NCI-H2227 treated with DMSO at 0.1 percent for 48 hours (cell line): ENCODE measurements at places on chromosomes 7 and 10.

- DNase-seq = no peak
Observed at GRCh38 chr10:48508791-48509772, 95.8 kb downstream of the ARHGAP22 start.

DNA sequence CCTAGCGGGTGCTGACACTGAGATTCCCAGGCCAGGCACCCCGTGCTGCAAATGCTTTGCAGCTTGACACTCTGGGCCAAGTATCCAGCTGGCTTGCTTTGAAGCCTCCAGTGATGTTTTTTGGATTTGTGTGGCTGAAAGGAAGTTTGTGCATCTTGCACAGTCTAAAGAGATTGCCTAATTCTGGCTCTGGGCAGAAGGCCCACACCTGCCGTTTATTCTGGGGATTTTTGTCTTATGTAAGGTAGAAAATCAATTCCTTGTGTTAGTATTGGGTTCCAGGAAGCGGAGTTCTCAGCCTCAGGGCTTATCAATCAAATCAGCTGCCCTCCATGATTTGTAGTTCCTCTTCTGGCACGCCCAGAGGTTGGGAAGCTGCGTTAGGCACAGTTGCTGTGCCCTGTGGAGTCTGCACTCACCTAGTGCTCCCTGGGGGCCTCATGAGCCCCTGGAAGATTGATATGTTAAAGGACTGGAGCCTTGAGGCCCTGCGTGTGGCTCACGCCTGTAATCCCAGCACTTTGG, 8.4 kb upstream of the PURB start:
- DNase-seq = no peak

GRCh38 chr7:94061326-94061725, 57.2 kb upstream of the BET1 start:
- no peak for DNase-seq

GRCh38 chr7:50164559-50165170, 71.6 kb upstream of the ZPBP start:
- DNase-seq = no peak

DNA sequence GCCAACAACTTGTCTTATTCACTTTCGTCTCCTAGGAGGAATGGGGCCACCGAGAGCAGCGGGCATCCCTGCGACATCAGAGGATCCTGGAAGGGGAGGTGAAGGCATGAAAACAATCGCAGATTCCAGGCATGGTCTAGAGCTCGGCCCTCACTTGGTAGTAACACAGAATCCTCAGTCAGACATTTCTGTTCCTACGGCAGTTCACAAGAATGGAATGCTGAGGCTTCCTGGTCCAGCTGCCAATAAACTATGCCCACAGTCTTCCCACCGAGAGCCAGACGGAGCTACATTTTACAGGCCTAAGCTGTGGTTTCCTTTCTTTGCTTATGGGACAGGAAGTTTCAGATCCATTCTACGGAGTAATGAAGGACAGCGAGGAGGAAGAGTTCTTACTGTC, 75.8 kb downstream of the OR13A1 start:
- DNase-seq = no peak

- peak; percentile 24 for DNase-seq
Observed at GRCh38 chr7:26681819-26682418, 182.5 kb downstream of the SKAP2 start.

DNA sequence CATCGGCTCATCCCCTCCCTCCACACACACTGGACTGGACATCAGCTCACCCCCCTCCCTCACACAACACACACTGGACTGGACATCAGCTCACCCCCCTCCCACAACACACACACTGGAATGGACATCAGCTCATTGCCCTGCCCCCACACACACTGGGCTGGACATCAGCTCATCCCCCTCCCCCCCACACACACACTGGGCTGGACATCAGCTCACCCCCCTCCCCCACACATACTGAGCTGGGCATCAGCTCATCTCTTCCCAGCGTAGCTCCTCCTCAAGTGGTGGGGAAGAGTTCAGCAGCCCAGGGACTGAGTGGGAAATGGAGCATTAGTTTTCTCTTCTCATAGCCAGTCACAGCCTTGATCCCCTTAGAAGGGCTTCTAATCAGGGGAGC, 58.1 kb upstream of the WDR11 start:
- DNase-seq = no peak

DNA sequence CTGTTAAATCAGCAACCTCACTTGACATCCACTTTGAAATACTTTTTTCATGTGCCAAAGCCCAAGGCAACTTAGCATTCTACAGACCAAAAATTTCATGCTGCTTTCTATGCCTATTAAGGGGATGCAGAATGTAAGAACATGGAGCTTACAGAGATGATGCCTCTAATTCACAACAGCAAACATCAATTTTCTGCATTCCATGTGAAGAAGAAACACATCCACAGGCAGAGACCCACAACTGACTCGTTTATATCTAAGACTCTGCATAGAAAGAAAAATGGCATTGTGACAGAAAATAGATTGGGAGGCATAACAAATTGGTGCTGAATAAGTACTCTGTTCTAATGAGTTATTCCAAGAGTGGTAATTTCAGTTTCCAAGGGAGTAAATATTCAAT, 107.6 kb downstream of the SGMS1 start:
- DNase-seq = no peak
